ENCODE measurements at places on chromosomes 1 and 21. TPM values are rescaled to one million over a fixed set of nuclear protein-coding genes. Genes with fewer than 3 reads are reported as not detected.

CPLANE2 gene
- total RNA-seq = 4.7 TPM

IKBKE gene
- total RNA-seq = 12.1 TPM

IVL gene
- total RNA-seq = not detected

TMIGD3 gene
- not detected for total RNA-seq

GRCh38 chr1:4210043-4210442, 310.0 kb upstream of the C1orf174 start:
- DNase-seq = no peak

DNA sequence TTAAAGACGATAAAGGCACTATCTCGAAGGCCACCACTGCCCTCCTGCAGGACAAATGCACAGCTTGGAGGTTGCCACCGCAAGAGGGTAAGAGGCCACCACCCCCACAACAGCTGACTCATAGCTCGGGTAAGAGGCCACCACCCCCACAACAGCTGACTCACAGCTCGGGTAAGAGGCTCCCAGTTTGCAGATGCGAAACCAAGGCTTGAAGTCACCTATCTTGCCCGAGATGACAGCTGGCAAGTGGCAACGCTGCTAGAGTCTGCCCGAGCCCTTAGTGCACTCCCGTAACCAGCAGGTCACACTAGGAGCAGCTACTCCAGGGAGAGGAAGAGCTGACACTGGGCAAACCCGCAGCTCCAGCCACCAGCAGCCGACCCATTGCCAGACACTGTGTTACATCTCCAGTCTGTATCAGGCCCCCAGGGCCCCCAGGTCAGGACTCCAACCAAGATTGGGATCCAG, 17.1 kb upstream of the SPSB1 start:
- peak; percentile 87 for DNase-seq

DNA sequence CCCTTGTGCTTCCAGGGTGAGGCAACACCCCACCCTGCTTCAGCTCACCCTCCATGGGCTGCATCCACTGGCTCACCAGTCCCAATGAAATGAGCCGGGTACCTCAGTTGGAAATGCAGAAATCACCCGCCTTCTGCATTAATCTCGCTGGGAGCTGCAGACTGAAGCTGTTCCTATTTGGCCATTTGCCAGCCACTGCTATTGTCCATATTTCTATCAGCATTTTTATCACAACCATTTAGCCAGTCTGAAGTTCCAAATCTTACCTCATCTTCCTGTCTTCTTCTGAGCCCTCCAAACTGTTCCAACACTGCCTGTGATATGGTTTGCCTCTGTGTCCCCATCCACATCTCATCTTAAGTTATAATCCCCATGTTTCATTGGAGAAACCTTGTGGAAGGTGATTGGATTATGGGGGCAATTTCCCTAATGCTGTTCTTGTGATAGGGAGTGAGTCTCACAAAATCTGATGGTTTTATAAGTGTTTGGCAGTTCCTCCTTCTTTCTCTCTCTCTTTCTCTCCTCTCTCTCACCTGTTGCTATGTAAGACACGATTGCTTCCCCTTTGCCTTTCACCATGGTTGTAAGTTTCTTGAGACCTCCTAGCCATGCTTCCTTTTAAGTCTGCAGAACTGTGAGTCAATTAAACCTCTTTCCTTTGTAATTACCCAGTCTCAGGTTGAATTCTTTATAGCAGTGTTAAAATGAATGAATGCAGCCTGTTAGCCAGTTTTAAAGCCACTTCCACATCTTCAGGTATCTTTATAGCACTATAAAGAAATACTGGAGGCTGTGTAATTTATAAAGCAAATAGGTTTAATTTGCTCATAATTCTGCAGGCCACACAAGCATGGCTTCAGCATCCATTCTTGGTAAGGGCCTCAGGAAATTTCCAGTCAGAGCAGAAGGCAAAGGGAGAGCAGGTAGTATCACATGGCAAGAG, 203.5 kb downstream of the FCRL5 start:
- DNase-seq = no peak

DNA sequence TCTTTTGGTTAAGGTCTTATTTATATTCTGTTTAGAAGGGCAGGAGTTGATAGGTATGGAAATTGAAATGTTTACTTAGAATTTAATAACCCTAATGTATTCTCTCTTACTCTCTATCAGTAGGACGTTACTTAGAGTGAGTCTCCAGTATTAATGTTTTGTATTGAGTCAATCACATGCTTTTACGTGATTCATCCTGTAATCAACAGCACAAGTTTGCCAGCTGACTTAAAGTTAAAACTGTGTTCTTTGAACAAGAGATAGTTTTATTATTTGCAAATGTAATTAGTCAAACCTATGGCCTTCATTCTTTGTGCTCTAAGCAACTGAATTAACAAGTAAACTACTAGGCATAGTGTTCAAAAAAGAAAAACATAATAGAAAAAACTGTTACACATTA, 57.3 kb downstream of the PKN2 start:
- DNase-seq = no peak

Measured in H4 (cell line).